Stimulated activated CD4-positive, alpha-beta T cell treated with anti-CD3 and anti-CD28 coated beads, Interleukin-1b, Interleukin-23, amount 100 ng/mL, for 1 hour (primary cell): ENCODE measurements at places on chromosomes 7 and 10.

- DNase-seq = no peak
Observed at GRCh38 chr7:101068401-101068800, 16.9 kb upstream of the TRIM56 start.

DNA sequence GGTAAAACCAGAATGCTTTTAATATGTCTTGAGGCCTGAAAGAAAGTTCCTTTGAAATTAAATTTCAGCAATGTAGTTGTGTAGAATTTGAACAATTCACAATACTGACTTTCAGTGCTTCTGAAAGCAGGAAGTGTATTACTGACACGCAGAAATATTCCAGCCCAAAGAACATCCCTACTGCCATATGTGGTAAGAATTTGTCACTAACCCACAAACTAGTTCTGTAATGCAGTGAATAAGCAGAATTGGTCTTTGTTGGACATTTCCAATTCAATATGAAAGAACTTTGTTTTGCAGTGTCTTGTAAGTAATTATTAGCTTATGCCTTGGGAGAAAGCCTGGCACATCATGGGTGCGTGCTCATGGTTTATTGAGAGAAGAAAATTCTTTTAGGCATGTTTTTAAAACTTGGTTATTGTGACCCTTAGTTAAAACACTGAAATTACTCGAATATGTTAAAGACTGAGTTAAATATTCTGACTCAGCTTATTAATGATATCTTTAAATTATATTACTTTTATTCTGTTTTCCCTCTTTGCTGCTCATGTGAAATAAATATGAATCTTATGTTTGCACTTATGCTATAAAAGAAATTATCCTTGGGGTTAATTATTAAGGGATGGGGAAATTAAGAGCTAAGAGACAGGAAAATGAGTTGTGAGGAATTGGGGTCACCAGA lies 33.4 kb downstream of the PTPN12 start:
- DNase-seq = no peak

GRCh38 chr7:157224627-157225026 lies 85.9 kb downstream of the UBE3C start:
- no peak for DNase-seq

DNA sequence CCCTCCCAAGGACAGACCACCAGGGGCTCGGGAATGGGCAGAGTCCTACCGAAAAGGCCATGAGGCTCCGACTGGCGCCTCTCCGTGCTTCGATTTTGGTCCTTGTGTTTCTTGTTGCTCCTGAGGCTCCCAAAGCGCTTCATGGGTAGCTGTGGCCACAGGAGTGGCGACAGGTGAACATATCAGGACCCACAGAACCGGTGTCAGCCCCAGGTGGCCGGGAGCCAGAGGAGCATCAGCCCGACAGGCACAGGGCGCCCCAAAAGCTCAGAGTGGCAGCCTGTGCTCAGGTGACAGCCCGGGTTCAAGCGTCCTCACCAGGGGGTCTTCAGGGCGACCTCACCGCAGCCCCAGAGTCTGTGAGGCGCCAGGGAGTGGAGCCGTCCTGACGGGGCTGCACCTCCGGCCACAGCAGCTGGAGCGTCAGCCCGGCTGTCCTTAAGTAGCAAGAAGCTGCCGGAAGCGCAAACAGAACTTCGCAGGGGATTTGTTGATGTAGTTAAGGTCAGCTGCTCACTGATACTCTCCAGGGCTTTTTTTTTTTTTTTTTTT lies 141.0 kb downstream of the PRKAG2 start:
- DNase-seq = no peak

DNA sequence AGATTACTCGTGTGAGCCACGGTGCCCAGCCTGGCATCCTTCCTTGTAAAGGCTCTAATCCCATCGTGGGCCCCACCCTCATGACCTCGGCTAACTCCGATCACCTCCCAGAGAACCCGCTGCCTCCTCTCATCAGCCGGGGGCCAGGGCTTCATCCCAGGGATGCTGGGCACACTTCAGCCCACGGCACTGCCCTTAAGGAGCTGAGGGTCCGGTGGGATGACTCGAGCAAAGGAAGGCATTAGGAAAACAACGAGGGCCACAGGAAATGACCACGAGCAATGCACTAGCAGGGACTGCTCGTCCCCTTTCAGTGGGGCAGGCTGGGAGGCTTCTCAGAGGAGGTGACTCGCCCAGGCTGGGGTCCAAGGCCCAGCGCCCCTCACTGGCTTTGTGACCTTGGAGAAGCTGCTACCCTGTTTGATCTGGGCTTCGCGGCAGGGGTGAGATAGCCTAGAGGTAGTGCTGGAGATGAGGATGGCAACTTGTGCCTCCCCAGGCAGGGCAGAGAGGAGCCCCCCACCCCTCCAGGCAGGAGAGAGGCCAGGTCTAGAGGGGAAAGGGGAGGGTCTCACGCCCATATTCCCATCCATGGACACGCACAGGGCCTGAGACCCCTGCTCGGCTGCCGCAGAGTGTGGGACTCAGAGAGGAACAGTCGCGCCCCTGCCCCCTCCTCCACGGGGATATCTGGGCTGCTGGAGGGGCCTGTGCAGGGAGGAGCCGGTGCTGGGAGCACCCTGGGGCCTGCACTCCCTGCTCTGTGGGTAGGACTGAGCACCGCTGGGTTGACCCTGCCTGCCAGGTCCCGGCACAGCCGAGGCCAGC lies 26.8 kb downstream of the ELFN1 start:
- DNase-seq = no peak

DNA sequence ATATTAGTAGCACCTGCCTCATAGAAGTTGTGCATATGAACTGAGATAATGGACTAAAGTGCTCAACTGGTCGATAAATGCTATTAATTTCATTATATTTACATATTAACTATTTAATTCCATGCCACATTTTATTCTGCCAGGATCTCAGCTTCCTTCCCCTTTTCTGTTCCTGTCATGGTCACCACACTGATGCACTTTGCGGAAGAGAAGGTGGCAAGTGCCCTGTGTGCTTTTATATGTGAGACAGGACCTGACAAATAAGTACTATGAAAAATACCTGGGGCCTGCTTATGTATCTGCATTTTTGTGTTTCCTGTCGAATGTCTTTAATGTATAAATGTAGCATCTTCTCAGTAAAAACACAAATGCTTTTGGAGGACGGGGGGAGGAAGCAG lies 12.2 kb downstream of the ATP6V0E2 start:
- DNase-seq = no peak

DNA sequence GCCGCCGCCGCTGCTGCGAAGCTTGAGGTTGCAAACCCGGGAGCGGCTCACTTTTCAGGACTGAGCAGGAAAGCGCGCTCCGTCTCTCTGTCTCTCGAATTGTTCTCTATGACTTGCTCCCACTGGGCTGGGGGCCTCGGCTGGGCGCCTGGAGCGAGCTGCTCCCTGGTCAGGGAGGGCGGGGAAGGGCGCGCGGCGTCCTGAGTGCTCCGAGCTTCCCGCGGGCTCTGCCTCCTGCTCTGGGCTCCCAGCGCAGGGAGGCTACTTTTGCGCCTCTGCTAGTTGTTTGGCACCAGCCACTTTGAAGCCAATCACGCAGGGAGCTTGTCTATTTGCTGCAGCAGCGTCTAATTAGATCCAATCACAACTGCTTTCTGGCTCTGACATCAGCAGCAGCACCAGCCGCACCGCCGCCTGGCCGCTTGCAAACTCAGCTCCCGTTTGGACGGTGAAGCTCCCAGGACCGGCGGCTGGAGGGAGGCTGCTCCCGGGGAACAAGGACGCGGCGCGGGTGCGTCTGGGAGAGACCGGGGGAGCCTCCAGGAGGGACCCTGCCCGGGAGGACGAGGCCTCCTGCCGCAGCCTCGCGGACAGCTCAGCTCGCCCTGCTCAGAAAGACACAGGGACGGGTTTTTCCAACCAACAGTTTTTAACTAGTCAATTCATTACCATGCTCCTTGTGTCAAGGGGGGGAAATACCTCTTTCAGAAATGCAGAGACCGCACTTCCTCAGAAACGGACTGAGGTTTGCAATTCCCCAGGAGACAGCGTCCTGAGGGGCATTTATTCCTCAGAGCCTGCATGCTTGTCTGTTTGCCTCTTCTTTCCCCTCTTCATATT lies at the start of gene ADARB2:
Gene ADARB2 (minus strand): TSS at position 304 of the 840 bp plus-strand sequence.
- no peak for DNase-seq

DNA sequence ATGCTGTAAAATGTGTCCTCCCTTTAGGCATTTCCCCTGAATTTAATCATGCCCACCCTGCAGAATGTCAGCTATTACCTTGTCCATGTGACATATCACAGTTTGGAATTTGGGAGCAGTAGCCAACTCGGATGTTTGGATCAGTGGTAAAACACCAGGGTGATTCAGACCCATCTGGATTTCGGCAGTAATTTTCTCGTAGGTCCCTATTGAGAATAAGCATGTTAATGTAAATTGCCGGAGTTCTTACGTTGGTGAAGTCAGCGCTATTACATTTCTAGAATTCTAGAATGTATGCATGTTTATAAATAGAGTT lies 44.1 kb downstream of the HGF start:
- DNase-seq = no peak

- DNase-seq = no peak
Observed at GRCh38 chr10:3807211-3807927, 22.4 kb upstream of the KLF6 start.

DNA sequence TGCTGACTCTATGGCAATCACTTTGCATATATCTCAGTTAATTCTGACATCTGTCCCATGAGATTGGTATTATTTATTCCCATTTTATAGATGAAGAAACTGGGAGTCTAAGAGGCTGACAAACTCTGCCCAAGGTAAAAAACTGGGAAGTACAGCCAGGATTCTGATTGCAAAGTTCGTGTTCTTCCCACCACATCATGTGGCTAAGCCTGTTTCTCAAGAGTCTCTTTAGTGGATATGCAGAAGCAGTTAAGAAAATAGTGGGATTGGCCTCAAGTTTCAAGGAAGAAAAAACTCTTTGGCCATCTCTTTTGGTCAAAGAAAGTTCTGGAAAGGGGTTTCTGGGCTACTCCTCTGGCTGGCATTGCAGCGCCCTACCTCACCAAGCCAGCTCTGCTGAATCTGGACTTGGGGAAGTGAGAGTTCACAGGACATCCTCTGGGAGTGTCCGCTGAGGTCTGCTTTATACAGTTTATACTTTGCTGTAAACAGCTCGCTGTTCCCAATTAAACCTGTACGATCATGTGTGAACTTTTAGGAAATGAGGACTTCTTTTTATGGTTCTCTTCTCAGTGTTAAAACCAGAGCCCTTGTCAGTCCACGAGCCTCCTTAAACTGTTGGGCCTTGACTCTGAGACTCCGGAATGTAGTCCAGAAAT lies 12.2 kb upstream of the BMPR1A start:
- DNase-seq = no peak

DNA sequence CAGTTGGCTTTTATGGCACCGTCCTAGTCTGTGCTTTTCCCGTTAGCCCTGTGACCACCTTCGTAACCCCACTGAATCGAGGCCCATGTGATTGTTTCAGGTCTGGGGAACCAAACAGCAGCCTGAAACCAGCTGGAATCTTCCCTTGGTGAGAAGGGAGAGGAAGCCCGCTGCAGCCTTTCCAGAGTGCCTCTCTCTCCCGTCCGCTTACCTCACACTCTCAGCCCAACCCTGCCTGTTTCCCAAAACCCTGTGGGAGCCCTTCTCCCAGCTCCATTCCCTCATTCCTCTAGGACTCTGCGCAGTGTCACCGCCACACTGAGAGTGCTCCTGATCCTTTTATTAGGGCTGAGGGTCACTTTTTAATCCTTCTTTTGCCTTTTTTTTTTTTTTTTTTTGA lies 139.6 kb downstream of the WDR37 start:
- no peak for DNase-seq

- no peak for DNase-seq
Observed at GRCh38 chr7:13602036-13602435, 387.4 kb downstream of the ETV1 start.

GRCh38 chr10:49478819-49479218 lies 60.1 kb downstream of the ERCC6 start:
- no peak for DNase-seq

DNA sequence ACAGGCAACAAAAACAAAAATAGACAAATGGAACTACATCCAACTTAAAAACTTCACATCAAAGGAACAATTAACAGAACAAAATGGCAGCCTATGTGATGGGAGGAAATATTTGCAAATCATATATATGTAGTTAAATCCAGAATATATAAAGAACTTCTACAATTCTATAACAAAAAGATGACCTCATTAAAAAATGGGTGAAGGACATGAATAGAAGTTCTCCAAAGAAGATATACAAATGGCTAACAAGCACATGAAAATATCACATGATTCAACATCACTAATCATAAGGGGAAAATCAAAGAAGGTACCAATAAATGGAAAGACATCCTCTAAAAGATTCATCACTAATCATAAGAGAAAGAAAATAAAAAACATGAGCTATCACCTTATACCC lies 416.1 kb downstream of the LRMDA start:
- DNase-seq = no peak

DNA sequence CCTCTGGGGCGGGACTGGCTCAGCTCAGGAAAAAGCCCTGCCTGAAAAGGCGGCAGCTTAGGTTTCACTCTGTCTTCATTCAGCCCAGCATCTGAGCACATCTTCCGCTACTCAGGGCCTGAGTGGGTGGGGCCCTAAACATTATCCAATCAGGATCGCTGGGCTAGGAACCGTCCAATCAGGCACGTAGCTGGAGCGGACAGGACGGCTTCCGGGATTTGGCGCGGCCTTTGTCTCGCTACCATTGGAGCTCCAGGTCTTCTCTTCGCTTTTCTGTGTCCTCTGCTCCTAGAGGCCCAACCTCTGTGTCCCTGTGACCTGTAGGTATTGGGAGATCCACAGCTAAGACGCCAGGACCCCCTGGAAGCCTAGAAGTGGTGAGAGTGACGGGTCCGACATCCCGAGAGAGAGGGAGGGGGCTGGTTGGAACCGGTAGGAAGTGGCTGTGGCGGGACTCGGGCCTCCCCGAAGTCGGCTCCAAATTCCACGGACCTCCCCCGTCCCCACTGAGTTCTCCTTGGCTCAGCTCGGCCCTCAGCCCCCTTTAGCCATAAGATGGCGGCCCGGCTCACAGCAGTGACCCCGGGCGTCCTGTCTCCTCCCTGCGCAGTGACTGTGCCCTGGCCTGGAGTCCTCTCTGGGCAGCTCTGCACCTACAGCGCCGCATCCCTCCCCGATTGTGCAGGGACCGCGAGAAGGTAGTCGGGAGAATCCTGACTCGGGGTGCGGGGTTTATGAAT lies 99.1 kb downstream of the ZNF680 start:
- no peak for DNase-seq

GRCh38 chr7:1607001-1607400 lies 37.2 kb upstream of the PSMG3 start:
- DNase-seq = no peak

- no peak for DNase-seq
Observed at GRCh38 chr10:76091926-76092325, 660.5 kb downstream of the LRMDA start.

GRCh38 chr7:70325509-70326101 lies 727.3 kb downstream of the AUTS2 start:
- no peak for DNase-seq

DNA sequence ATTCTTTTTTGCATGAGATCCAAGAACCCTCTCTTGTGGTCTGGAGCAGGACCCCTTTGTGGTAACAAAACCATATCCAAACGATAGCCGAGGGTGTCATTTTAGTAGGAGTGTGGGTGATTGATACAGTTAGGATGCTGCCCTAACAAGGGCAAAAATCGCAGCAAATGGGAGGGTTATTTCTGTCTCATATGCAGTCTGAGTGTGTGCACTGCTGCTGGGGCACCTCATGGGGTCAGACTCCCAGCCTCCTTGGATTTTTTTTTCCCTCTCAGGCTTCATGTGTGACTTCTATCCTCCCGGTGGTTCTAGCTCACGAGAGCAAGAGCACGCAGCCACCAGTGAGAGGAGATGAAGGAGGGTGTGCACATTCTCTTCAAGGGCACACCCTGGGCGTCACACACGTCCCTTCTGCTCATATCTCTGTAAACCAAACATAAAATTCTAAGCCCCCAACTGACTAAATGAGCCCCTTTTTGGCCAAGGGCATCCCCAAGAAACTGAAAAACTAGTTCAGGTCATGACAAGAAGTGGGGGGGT lies 28.6 kb upstream of the IL15RA start:
- no peak for DNase-seq

GRCh38 chr7:15309872-15310271 lies 251.9 kb downstream of the AGMO start:
- DNase-seq = no peak
